ENCODE measurements at places on chromosomes 11 and 22.

DNA sequence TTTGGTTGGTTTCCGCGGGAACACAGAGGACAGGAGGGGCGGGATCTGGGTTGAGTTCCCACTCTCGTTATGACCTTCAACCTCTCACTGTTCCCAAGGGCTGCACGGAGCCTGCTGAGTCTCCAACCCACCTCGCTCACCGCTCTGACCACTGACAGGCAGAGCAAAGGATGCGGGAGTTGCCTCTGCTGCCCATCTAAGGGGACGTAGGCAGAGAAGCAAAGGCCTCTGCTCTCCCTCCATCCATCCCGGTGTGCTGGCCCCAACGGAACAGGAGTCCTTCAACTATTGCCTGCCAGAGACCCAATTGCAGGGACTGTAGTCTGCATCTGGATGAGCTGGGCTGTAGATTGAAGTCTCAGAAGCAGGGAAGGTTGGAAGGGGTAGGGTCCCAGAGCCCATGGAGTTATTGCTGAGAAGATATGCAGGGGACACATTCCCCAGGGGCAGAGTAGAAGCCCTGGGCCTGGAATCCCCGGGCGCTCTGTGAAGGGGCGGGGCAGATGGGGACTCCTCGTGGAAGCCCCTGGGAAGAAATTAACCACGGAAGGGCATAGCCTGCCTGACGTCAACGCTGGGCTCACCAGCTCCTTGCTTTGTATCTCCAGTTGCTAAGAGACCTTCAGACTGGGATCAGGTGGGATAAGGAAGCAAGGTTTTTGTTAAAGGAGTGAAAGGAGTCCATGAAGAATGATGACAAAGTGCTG lies 12.7 kb upstream of the FXYD2 start:
- no peak for DNase-seq

DNA sequence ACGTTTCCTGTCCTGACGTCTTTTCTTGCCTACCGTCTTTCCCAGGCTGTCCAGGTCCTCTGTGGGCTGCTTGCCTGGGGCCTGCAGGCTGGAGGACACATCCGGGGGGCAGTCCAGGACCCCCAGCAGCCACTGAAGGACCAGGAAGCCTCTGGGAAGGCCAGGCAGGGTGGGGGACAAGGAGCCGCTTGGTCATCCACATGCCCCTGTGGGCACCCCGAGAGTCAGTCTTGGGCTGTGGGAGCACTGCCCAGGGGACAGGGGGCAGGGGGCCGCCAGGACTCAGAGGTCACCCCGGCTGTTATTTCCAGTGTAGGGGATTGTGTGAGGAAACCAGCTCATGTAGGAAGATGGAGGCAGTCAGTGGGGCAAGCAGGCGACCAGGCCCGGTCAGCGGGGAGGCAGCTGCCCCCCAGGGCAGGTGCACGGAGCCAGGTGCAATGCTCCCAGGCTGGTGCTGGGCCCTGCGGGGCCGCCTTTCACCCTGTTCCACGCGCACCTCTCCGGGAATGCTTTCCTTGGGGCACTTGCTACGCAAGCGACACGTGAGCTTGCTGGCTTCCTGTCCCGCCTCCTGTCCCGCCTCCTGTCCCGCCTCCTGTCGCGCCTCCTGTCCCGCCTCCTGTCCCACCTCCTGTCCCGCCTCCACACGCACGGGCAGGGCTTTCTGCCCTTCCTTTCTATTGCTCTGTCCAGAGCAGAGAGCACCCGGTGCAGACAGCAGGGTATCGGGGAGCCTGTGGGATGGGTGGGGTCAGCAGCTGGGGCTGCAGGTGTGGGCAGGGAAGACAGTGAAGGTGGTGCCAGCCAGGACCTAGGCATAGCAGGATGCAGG lies 39.5 kb downstream of the MUC5B start:
- peak; percentile 73 for DNase-seq

DNA sequence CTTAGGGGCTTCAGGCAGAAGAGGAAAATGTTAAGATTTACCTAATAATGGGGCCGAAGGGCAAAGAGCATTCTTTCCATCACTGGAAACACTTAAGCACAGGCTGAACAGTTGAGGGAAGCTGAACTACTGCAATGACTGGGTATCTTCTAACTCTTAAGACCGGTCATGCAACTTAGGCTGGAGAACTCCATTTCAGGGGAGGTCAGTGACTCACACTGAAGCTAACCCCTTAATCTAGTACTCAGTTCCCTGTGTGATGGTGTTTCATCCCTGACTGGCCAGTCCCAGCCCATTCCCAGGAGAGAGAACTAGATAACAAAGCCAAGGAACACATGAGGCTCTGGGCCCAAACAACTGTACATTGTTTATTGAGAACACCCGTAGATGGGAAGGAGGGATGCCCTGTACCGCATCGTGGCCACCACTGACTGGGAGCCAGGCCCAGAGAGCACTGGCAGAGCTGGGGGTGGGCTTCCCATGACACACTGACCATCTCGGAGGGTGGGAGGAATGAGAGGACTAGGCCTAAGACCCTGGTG lies 10.5 kb downstream of the RPL27A start:
- no peak for DNase-seq

GRCh38 chr22:46011627-46012181 lies 34.7 kb upstream of the WNT7B start:
- no peak for DNase-seq

DNA sequence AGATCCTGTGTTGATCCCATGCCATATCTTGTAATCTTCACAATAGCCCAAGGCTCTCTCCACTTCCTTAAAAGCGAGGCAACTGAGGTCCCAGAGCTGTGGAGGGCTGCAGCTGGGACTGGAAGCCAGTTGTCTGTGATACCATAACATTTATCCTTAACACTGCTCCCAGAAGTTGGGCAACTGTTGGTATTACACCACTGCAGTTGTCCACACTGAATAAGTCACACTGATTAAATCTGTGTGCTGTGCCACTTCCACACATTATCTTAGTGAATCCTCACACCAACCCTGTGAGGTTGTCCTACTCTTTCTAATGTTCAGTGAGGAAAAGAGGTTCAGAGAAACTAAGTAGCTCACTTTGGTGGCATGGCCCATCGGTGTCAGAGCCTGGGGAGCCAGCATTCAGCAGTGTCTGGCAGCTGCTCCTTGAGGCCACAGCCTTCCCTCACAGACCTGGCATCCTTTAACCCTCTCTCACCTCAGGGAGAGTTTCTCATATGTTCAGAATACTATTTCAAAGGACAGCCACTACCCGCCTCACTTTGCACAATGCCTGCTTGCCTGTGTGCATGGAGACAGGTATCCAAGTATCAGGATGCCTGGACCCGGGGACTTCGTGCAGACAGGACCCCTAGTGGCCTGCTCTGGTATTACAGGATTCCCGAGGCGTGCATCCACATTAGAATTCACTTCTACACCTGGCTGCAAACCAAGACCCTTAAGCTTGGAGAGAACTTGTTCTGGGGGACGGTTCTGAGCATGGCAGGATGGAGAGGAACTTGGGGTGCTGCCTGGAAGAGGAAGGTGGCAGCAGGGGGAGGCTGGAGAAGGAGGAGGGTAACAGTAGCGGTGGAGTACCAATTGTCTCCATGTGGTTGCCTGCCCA lies 221.9 kb upstream of the TBCEL start:
- DNase-seq: no peak

DNA sequence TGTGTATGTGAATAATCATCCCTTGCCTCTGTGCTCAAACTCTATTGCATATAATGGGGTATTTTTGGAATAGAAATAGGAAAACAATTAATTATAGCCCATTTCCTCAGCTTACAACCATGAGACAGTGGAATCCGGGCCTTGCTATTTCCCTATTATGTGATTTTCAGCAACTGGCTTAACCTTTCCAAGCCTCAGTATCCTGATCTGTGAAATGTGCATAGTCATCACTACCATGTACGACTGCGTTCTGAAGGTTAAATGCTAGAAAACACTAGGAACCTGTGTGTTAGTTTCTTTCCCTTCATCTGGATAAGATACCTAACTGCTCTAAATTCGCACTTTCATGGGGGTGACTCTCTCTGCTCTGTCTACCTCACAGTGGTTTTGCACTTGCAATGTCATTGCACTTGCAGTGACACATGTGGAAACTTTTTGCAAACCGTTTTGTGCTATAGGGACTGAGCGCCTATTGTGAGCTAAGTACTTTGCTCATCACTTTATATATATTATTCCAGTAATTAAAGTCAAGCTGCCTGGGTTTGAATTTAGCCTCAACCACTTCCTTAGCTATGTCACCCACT lies 48.3 kb downstream of the IRAG1 start:
- no peak for DNase-seq

DNA sequence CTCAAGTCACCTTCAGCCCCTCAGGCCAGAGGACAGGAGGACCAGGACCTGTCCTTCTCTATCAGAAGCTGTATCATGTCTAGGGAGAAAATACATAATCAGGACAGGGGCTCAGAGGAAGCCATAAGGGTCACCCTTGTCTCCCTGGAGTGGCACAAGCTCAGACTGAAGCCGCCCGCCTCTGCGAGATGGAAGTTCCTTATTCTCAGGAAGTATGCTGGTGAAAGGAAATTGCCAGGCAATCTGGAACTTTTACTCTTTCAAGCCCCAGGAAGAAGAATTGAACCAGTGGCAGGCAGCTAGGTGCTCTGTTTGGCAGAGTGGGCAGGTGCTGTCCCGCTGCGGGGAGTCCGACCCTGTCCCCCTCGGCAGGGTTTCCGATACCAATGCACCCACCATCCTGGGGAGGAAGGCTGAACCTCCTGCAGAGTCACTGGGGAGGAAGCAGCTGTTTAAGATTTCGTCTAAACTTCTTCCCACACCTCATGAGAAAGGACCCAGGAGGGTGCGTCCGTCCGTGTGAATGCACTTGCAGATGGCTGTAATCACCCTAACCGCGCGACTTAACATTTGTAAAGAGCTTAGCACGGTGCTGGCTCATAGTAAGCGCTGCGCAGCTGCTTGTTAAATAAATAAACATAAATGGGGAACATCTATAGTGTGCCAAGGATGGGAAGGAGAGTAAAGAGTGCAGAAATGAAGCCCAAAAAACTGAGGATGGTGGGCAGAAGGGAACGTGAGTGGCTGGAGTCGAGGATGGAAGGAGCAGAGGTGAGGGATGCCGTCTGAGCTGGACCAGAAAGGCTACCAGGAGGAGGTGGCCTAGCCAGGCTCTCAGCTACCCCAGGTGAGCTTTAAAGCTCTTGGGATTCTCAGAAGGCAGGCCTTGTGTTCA lies 5.0 kb upstream of the ANO1 start:
- no peak for DNase-seq

DNA sequence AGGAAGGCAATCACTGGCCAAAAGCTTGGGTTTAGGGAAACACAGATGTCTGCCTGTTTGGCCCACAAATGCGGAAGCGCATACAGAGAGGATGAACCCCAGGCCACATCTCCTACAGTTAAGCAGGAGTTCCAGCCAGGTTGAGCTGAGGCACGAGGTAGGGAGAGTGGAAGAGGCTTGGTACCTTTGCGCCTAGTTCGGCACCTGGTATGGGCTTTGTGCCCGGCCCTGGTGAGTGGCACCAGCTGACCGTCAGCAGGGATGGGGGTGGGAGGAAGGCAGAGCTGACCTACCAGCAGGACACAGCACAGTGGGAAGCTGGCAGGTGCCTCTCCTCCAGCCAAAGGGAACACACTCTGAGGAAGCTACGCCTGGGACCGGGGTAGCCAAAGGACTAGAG lies 57.6 kb downstream of the KCNC1 start:
- DNase-seq: no peak

- DNase-seq: no peak
These were observed 11.9 kb downstream of the HIRA start for GRCh38 chr22:19419464-19420178.

DNA sequence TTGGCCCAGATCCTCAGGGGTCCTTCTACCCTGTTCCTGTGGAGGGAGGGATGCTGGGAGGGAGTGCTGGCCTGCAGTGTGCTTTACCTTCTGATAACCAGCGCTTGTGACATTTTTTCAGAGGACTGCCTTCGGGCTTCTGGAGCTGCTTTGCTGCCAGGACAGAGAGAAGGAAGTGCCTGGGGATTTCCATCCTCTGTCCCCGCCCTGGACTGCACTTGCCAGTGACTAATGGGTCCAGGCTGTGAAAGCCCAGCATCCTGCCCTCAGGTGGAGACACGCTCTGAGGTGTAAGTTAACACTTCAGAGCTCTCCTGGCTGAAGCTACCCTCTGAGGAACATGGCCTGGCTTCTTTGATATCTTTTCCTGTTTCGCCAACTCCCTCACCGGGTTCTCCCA lies 158.7 kb upstream of the SYT13 start:
- no peak for DNase-seq

DNA sequence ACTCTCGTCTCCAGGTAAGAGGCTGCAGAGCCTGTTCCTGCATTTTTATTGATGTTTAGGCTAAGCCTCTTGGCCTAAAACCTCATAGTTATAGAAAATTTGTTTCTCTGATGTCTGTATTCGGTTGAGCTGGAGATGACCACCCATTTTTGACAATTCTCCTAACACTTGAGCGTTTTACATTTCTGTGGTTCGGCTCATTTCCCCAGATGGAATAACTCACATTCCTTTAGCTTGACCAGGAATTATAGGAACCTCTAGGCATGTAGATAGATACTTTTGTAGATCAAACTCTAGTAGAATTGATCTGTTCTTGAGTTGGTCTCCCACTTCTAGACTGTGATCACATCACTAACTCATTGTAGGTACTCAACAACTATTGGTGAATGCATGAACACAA lies 172.6 kb upstream of the CADM1 start:
- DNase-seq: no peak

DNA sequence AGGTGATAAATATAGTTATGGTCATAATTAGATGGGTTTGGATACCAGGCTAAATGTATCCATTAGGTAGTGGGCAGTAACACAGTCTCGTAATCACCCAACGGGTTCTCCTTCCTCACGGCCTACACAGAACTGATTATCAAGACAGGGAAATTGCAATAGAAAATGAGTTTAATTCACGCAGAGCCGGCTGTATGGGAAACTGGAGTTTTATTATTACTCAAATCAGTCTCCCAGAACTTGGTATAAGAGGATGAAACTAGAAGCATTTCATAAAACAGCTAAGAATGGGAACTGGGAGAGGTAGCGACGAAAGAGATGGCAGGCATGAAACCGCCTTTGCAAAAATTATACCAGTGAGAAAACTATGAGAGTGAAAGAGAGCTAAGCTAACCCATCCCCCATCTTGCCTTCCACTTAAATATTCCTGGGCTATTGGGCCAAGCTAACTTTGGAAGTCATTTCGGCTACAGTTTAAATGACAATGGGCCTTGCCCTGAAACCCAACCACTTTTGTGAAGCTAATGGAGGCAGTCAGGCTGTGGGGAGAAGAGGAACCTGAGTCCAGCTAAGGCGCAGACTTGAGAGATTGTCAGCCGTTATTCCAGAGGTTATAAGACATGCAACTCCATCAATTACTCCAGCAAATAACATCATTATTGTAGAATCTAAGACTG lies 29.6 kb downstream of the CTSC start:
- no peak for DNase-seq

GRCh38 chr11:8288824-8289491 lies 25.3 kb upstream of the LMO1 start:
- no peak for DNase-seq

GRCh38 chr11:105229761-105230160 lies 90.2 kb upstream of the CARD18 start:
- no peak for DNase-seq

GRCh38 chr22:47423861-47424820 lies 661.7 kb downstream of the TBC1D22A start:
- DNase-seq: no peak

GRCh38 chr11:33045551-33046255 lies 6.3 kb downstream of the TCP11L1 start:
- DNase-seq: no peak

- peak; percentile 79 for DNase-seq
These were observed at the start of gene PIM3 for GRCh38 chr22:49960159-49961004. TSS of gene PIM3 (plus strand) at chr22:49960772. CDS start at chr22:49960948, 176 bp downstream.

GRCh38 chr11:15911377-15912044 lies 444.8 kb downstream of the SOX6 start:
- DNase-seq: no peak

GRCh38 chr11:91293119-91293518 lies 931.5 kb upstream of the FAT3 start:
- no peak for DNase-seq

Data from stimulated activated CD8-positive, alpha-beta memory T cell treated with anti-CD3 and anti-CD28 coated beads, Interleukin-4, amount 100 ng/mL, for 4 hours (primary cell).